AG10803 (cell line): ENCODE measurements at places on chromosomes 7 and 10.

DNA sequence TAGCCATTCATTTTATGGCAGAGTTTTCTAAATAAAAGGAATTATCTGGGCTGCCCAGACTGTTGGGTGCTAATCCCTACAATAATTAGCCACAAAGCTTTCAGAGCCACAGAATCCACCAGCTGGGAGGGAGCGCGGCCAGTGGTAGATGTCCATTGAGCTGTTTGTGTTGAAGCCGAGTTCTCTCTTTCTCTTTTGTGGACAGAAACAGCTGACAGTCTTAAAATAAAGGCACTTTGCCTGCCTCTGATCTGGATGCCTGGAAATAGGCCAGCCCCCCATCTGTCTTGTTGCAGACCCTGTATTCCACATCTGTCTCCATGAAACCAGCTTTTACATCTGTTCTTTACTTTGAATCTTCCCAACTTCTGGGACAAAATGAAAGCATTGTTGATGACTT is 66.1 kb downstream of the MTPN start:
- peak; percentile 12 for DNase-seq

DNA sequence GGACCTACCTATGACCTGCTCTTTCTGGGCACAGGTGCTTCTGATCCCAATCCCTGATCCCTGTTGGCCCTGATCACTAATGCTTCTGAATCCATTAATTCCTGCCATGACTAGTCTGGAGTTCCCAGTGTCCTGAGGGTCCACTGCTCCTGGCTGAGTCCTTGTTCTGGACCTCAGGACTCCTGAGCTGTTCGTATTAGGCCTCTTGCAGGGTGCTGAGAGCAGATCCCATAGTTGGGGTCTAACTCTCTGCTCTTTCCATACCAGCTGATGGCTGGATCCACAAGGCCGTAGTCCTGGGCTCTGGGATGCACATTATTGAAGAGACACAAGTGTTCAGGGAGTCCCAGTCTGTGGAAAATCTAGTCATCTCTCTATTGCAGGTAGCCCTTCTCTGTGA is 7.0 kb downstream of the MRPL43 start:
- no peak for DNase-seq

DNA sequence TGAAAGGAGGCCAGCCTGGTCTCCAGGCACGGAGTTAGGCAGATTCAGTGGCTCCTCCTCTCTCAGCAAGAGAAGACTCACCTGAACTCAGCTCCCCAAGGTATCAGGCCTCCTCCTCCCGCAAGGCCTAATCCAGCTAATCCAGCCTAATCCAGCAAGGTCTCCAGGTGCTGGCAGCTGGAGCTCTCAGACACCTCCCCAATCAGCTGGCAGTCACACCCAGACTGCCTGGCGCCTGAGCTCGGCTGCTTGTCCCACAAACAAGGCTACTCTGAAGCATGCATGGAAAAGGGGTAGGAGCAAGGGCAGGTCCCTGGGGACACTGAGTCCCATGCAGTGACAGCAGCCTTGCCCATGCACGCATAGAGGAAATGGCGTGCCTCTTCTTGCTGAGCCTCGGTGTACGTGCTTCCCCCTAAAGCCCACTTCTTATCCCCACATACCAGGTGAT is 3.3 kb upstream of the OPN4 start:
- DNase-seq, result no peak

DNA sequence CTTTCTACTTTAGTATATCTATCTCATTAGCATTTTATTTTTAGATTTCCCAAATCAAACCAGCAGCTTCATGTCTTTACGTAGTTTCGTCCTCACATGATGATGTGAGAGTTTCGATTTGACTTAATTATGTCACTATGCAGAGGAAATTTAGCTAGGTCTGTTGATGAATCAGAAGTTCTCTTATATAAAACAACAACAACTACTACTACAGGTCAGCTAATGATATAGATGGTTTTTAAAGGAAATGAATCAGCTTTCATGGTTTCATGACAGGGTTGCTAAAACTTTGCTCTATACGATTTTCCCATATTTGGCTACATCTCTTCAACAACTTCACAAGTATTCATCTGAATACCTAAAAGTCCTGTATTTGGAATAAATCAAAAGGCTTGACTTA is 28.6 kb downstream of the JAZF1 start:
- no peak for DNase-seq

GRCh38 chr10:113057948-113058522 is 108.0 kb downstream of the TCF7L2 start:
- no peak for DNase-seq

DNA sequence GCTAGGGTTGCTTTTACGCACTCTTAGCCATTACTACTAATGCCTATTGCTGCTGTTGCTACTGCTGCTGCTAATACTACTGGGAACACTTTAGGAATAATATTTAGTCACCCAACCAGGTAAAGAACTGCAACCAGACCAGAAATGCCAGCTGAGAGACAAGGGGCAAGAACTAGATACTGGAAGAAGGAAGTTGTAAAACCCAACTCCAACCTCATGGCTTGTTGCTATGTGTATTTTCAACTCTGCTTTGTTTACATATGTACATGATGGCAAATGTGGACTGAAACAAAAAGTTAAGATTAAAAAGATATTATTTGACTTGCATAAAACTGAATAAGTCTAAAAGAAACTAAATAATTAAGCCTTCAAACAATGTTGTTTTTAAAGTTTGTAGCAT is 177.7 kb downstream of the GNAT3 start:
- DNase-seq, result no peak

DNA sequence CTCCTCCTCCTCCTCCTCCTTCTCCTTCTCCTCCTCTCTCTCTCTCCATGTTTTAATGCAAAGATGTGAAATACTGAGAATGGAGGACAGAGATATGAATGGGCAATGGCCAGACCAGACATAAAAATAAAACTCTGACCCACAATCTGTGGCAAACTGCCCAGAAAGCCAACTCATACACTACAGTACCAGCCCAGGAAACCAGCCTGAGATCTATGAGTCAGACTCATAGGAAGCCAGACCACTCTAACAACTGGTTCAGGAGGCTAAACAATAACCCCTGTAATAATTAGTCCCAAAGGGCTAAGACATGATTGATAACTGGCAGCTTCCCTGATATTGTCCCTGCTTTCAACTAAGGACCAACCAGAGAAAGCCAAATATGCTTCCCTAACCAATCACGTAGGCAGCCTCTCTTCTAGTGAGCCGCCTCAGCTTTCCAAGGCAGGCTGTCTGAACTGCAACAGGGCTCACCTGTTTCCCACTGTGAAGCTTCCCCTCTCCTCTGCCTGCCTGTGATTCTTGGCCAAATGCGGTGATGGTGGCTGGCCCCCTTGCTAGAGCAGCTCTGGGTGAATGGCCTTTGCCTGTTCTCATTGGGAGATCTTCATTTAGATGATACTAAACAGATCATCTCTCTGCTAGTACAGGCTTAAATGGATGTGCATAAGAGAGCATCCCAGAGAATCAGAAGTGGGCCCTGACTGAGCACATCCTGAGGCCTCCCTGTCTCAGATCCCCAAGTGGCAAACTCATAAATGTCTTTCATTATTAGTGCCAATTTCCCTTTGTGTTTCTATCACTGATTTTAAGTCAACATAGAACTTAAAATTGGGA is 817.6 kb downstream of the TNS3 start:
- peak; percentile 96 for DNase-seq

DNA sequence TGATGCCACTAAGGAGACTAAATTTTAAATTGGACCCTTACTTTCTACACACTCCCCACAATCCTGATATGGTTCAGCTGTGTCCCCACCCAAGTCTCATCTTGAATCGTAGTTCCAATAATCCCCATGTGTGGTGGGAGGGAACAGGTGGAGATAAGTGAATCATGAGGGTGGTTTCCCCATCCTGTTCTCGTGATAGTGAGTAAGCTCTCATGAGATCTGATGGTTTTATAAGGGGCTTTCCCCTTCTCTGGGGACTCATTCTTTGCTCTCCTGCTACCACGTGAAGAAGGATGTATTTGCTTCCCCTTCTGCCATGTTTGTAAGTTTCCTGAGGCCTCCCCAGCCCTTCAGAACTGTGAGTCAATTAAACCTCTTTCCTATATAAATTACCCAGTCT is 18.4 kb upstream of the BET1 start:
- DNase-seq, result no peak

DNA sequence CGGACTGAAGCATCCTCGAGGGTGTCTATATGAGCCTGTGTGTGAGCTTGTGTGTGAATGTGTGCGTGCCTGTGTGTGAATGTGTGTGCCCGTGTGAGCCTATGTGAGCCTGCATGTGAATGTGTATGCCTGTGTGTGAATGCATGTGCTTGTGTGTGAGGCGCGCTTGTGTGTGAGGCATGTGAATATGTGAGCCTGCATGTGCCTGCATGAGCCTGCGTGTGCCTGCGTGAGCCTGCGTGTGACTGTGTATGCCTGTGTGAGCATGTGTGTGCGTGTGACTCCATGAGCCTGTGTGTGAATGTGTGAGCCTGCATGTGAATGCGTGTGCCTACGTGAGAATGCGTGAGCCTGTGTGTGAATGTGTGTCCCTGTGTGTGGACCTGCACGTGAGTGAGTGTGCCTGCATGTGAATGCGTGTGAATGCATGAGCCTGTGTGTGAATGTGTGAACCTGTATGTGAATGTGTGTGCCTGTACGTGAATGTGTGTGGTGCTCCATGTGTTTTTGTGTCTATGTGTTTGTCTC is 33.4 kb downstream of the PDGFA start:
- no peak for DNase-seq

GRCh38 chr10:58830697-58831096 is 318.0 kb downstream of the BICC1 start:
- DNase-seq, result no peak

DNA sequence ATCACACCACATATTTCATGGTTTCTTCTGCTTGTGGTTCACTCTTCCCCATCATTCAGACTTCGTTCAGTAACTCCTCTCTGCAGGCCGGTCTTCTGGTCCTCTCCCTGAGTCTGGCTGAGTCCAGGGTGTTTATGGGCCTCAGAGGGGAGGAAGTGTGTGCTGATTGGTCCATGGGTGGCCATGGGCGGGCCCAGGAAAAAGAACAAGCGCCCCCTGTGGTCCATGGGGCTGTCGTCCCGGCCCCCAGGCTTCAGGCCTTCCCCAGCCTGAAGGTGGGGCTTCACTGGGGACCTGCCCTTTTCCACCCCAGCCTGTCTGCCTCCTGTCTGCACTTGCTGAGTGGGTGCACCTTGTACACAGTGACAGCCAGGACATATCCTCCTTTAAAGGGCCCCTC is 123.7 kb downstream of the VIPR2 start:
- no peak for DNase-seq

- DNase-seq, result no peak
Measured at GRCh38 chr7:65988084-65988483, 6.1 kb upstream of the GUSB start.

DNA sequence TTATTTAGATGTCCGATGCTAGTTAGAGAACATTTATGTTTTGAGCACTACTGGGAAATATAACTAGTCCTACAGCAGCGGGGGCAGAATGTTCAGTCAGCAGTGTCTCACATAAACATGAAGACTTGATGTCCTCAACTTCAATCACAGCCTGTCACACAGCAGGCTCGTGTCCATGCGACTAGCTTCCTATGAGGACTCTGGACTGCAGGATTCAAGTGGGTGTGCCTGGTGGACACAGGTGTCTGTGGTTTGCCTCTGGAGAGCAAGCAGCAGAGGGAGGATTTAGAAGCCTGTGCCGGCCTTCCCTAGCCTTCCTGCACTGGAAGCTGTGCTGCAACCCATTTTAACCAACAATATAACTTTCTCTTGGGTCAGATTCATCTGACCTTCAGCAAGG is 30.0 kb upstream of the LANCL2 start:
- no peak for DNase-seq

GRCh38 chr7:76217942-76218566 is 16.4 kb downstream of the SRRM3 start:
- DNase-seq, result no peak

DNA sequence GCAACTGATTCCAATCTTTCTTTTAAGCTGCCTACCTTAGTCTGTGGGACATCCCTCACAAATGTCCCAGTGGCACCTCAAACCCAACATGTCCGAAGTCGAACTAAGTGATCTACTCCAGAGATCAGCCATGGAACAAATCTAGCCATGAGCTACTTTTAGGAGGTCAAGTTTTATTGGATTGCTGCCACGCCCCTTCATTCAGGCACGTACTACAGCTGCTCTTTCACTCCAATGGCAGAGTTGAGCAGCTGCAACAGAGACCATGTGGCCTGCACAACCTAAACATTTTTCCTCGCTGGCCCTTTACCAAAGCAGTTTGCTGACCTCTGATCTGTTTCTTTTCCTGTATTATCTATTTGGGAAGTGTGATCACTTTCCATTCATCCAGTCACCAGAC is 192.4 kb upstream of the CDCA7L start:
- DNase-seq, result no peak

DNA sequence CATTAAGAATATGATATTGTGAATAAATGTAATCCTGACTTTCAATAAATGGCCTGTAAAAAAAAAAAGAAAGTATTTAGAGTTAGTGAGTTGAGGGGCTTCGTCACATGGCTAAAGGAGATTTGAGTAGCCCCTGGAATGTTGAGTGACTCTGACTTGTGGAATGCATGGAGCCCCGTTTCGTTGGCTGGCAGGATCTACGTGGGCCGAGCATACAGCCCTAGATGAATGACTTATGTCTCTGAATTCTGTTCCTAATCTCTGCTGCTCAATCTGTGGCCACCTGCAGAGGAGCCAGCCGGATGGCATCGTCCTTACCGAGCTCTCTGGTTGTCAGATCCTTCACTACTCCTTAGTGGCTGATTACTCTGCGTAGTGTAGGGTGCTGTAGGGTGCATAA is 155.7 kb downstream of the MGMT start:
- no peak for DNase-seq

- DNase-seq, result no peak
Measured at GRCh38 chr10:62159351-62159750, 109.3 kb downstream of the RTKN2 start.

DNA sequence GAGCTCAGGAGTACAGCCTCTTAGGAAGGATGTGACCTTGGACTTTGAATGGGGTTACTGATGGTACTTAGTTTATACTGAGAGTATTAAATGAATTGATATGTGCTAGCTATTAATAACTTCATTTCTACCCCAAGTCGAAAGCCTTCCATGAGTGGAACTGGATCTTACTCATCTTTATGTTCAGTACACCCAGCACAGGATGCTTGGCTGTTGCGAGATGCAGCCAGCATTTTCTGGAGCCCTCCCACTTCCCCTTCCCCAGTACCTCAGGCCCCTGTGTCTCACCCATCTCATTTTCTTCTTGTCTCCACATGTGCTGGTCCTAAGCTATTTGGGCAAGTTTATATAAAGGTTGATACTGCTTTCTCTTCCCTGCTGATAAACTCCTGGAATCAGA is 7.2 kb downstream of the UPP1 start:
- DNase-seq, result no peak
